CMK (cell line): ENCODE measurements at places on chromosomes 13 and 19.

GRCh38 chr13:26693749-26694463 lies 66.7 kb downstream of the GPR12 start:
- DNase-seq = no peak

- peak; percentile 51 for DNase-seq
Measured at GRCh38 chr19:15379999-15380647, 536 bp upstream of the AKAP8 start.

GRCh38 chr13:108302279-108302678 lies 32.8 kb downstream of the TNFSF13B start:
- DNase-seq = no peak

GRCh38 chr13:103371271-103371670 lies 305.1 kb upstream of the SLC10A2 start:
- no peak for DNase-seq

GRCh38 chr19:52724701-52725514 lies 9.9 kb downstream of the ZNF611 start:
- DNase-seq = no peak

- no peak for DNase-seq
Measured at GRCh38 chr13:91889641-91890040, 491.2 kb downstream of the GPC5 start.
